Activated naive CD8-positive, alpha-beta T cell treated with anti-CD3 and anti-CD28 coated beads for 36 hours (primary cell): ENCODE measurements at places on chromosomes 7 and 10. TPM values are rescaled to one million over a fixed set of nuclear protein-coding genes. Genes with fewer than 3 reads are reported as not detected.

DNA sequence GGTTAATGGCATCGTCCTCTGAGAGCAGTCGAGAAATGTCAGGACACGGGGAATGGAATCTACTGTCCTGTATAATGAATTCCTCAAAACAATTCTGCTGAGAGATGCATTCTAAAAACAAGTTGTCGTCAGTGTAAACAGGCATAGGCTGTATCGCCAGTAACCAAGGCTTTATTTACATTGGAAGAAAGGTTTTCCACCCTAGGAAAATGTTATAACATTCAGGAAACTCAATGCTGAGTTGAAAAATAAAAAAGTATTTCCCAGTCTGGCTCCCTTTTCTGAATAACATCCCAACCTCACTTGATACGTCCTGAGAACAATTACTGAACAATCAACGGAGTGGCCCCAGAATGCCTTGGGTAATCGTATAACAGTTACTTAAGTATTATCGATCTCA is 79.6 kb upstream of the UCN3 start:
- no peak for DNase-seq

CDK14 gene
- total RNA-seq = 0.92 TPM

DNA sequence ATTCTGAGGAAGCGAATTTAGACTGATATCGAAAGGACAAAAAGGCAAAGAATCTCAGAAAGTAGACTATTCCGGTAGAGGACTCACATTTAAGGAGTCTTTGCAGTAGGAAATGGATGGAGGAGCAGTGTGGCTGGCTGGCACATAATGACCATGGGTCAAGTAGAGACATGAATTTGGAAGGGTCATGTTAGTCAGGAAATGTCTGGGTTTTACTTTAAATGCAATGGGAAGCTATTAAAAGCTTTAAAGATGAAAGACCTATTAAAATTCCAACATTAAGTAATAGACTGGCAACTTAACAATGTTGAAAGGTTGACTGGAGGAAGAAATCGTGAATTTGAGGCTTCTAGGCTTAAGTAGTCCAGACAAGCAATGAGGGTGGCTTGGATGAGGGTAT is 90.0 kb upstream of the SEMA3C start:
- DNase-seq = no peak

GRCh38 chr10:24439935-24440334 is 231.0 kb downstream of the KIAA1217 start:
- no peak for DNase-seq

NMT2 gene
- 11.7 TPM for total RNA-seq

DNA sequence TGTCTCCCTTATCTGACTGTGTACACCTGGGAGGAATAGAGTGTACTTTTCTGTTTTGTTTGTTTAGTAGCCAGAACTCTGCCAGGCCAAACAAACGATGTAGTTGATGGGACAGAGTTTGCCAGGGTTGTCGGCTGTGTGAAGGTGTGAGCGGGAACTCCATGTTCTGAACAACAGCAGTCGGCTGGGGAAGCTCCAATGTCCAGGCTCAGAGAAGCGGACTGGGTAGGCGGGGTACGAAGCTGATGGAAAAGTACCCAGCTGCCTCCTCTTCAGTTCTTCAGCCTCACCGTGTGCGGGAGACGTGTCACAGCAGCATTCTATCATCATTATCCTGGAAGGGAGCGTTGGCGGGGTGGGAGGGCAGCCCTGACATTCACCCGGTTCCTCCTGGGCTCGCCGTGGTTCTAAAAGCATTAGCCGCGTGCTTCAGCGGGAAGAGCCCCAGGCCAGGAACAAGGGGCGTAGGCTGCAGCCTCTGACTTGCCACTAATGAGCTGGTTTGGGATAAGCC is 52.9 kb downstream of the PFKFB3 start:
- no peak for DNase-seq

- no peak for DNase-seq
Observed at GRCh38 chr7:150355666-150356059, 13.0 kb upstream of the REPIN1 start.

DNA sequence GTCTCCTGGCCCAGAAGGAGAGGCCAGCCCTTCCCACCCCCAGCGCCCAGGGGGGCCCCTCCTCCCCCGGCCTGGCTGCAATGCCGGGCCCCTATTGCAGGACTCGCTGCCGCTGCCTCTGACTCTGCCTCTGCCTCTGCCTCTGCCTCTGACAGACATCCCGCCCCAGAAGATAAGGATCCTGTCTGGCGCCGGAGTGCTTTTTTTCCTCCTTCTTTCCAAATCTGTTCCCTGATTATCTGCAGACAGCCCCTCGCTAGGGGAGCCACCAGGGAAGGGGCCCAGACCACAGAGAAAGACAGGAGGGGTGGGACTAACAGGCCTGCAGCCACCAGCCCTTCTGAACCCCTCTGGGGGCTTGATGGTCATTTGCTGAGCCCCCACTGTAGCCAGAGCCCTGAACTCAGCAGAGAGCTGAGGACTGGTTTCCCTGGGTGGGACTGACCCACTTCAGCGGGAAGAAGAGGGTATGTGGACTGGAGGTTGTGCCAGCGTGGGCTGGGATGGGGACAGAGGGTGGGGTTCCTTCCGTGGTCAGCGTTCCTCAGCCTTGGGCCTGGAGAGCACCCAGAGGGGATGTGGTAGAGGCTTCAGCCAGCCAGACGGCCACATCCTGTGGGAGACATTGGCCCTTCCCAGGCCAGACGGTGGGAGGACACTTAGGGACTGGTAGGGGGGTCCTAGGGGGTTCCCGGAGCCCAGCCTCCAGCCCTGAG is 22.8 kb downstream of the UNC5B start:
- no peak for DNase-seq

DNA sequence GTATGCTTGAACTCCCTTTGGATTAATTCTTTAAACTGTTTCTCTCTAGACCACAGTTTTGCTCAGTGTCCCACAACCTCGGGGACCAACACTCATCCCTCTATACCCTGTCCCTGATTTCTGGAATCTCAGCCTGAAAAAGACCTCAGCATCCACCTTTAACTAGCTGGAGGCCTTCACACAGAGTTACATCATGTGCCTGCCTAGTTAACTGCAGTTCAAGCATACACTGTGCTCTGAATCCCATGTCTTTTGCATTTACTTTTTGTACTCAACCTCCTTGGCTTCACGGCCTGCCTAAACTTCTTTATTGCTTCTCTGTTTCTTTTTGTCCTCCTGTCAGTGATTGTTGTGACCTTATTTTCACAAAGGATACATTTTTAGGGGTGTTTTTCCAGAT is 66.7 kb downstream of the PRKG1 start:
- DNase-seq = no peak

DNA sequence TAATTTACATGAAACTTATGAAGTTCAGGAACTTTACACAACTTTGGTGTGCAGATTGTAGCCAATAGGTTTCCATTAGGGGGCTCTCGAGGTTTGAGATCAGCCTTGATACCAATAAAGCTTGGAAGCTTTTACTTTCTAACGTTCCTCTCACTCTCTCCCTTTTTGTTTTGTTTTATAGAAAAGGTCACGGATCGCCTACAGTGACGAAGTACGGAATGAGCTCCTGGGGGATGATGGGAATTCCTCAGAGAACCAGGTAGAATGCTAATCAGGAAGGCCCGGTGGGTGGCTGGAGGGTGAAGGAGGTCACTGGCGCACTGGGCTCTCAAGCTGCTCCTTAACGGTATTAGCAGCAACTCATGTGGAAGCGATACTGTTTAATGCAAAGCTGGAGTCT is 79.9 kb downstream of the VTI1A start:
- DNase-seq = no peak

DNA sequence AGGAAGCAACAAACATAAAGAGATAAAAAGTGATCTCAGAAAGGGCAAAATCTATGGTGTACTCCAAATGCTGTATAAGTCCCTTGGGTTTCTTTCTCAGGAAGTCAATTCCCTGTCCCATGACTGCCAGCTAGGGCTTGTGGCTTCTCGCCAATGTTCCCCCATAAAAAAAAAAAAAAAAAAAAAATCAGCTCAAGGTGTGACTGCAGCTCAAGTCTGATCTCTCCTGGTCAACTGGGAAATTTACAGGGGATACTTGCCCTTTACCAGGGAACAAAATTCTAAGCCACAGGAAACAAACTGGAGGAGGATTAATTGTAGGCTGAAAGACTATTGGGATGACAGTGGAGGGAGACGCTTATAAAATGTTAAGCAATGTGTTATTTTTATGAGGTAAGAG is 76.0 kb downstream of the PCGF5 start:
- no peak for DNase-seq

ANKRD1 gene
- total RNA-seq = not detected

GRCh38 chr10:26214004-26214403 is 2.6 kb upstream of the GAD2 start:
- no peak for DNase-seq

DNA sequence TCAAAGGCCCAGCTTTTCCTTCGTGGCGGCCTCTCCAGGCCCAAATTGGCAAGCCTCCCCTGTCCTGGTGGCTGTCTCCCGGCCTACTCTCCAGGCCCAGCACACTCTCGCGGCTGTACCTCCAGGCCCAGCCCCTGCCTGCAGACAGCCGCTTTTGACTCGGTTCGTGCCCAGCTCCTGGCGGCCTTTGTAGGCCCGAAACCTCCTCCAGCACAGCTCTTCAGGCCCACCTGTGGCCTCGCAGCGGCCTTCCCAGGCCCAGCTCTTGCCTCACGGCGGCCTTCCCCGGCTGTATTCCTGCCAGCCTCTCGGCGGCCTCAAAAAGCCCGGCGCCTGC is 18.2 kb upstream of the TMEM248 start:
- DNase-seq = no peak

DNA sequence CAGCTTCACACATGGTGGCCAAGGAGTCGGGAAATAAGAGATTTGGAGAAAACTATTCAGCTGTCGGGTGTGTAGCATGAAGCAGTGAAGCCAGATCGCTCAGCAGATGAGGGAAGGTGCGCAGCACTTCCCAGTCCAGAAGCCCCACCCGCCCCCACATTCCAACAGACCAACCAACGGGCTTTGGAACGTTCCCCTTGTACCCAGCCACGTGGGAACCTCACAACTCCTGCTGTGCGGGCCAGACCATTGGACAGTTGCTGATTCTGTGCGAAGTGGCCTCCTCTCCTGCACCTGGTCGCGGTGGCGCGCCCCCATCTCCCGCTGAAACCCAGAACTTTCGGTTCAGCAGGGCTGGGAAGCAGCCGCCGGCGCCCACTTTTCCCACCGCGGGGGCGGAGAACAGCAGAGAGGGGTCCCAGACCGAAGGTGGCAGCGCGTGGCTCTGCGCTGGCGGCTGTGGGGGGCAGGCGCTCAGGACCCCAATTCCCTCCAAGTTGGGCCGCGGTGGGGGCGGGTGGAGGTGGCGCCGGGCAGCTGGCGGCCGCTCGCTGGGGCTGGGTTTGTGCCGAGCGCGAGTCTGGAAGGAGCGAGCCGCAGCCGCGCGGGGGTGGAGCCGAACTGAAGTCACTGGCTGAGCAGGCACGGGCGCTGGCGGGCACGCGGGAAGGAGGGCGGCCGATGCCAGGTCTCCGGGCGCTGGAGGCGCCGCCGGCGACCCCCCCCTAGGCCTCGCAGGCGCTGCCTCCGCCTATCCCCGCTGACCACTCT is 1301.5 kb upstream of the SORCS1 start:
- peak; percentile 3 for DNase-seq

DNA sequence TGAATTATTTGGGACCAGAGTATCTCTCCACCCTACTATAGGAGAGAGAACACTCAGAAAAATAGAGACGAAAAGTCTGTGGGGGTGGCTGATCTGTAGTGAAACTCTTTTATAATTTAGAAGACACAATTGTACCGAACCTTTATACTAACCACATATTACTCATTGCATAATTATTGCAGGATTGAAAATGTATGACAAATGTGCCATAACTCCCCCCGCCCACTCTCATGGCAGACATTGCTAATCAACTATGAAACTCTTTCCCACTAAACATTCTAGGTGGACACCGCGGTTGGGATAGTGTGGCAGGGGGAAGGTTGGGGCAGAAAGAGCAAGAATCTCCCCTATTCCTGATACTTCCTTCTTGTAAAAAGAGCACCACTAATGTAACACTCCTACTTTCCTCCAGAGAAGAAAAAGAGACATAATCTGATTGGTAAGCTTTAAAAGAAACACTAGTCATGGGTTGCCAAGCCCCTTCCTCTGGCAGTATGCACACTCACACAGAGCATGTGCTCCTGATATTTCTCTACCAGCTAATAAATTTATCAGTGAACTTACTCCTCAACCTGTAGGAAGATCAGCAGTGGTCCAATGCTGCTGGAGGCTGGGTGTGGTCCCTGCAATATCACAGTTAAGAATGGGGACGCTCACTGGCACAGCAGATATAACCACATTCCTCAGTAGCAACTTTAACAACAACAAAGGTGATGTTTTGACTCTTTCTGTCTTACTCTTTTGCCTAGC is 18.7 kb upstream of the ARID5B start:
- DNase-seq = peak; percentile 72

HKDC1 gene
- 0.28 TPM for total RNA-seq

- DNase-seq = no peak
Observed at GRCh38 chr10:35135861-35136260, 9.2 kb downstream of the CREM start.

PTPRZ1 gene
- total RNA-seq = not detected

HOXA10 gene
- not detected for total RNA-seq

DNA sequence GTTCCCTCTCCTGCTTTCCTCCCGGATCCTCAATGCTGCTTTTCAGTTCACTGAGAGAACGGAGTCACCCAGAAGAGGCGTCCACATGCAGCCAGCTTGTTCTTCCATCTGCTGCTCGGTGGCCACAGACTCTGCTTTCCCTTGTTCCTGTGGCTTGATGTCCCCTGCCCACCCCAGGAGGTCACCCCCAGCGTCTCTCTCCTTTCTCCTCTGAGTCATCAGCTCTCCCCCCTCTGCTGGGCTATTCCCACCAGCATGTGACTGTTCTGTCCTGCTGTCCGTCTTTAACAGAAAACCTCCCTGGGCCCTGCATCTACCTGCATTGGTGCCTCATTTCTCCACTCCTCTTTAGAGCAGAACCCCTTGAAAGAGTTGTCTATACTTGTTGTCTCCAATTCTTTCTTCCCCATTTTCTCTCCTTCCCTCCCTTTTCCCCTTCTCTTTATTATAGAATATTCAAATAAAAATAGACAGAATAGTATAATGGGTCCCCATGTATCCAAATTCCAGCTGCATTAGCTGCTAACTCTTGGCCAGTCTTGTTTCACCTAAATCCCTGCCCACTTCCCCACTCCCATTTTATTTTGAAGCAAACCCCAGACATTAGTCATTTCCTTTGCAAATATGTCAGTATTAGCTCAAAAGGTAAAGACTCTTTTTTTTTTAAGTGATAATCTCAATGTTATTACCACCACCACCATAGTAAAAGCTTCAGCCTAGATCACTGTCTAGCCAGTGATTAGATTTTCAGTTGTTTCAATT is 4.1 kb downstream of the ZNF282 start:
- DNase-seq = no peak

HMX2 gene
- 0.12 TPM for total RNA-seq
